ENCODE measurements at places on chromosomes 3 and 15. TPM values are rescaled to one million over a fixed set of nuclear protein-coding genes. Genes with fewer than 3 reads are reported as not detected.

The CHL1 gene
- 4.9 TPM for total RNA-seq

The GATA2 gene
- 11.9 TPM for total RNA-seq

The HDC gene
- 5.4 TPM for total RNA-seq

The SH2D7 gene
- not detected for total RNA-seq

DNA sequence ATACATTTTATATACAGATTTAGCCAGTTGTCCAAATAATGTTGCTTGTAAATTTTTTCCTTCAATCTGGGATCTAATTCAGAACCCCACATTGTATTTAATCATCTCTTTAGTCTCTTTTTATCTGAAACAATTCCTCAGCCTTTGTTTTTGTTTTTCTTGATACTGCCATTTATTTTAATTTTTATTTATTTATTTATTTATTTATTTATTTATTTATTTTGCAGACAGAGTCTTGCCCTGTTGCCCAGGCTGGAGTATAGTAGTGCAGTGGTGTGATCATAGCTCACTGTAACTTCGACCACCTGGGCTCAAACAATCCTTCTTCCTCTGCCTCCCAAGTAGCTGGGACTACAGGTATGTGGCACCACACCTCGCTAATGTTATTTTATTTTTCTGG lies 61.5 kb downstream of the CHCHD4 start:
- DNase-seq, result no peak

DNA sequence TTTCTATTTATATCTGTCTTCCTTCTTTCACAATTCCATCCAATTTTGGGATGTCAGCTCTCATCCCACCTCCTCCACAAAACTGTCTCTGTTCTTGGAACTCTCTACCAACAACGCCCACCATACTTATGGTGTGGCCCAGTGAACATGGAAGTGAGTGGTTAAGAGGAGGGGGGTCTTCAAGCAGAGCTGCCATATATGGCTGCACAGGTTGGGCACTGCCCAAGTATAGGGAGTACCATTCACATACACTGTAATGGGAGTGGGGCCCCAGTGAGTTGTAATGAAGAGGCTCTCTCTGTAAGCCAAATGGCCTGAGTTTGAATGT lies 7.9 kb upstream of the CAMK1 start:
- no peak for DNase-seq

GRCh38 chr3:53049987-53050386 lies 4.1 kb upstream of the SFMBT1 start:
- no peak for DNase-seq

GRCh38 chr3:45333549-45333948 lies 54.8 kb upstream of the LARS2 start:
- no peak for DNase-seq

DNA sequence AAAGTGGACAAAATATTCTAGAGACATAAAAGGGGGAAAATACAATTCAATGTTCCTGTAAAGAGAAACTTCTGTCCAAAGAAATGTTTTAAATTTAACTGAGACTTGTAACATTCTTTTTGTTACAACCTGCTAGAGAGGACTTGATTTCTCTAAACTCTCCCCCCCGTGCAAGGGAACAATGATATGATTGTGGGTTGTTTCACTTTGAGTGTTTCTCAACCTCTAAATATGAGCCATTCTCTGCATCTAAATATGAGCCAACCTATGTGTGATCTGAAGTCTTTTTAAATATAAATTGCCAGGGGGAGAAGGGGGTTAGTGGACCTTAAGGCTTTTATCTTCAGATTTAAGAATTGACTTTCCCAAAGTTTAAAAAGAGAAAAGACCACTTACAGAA lies 14.6 kb downstream of the ZNF860 start:
- DNase-seq, result no peak

DNA sequence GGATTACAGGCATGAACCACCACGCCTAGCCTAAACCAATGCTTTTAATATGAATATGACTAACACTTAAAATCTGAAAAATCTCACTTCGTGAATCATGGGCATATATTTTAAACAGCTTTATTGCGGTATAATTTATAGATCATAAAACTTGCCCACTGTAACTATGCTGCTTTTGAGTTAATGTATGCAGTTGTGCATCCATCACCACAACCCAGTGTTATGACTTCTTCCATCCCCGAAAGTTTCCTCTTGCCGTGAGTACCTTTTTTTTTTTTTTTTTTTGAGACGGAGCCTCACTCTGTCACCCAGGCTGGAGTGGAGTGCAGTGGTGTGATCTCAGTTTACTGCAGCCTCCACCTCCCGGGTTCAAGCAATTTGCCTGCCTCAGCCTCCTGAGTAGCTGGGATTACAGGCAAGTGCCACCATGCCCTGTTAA lies 7.1 kb downstream of the KAT2B start:
- DNase-seq, result no peak

DNA sequence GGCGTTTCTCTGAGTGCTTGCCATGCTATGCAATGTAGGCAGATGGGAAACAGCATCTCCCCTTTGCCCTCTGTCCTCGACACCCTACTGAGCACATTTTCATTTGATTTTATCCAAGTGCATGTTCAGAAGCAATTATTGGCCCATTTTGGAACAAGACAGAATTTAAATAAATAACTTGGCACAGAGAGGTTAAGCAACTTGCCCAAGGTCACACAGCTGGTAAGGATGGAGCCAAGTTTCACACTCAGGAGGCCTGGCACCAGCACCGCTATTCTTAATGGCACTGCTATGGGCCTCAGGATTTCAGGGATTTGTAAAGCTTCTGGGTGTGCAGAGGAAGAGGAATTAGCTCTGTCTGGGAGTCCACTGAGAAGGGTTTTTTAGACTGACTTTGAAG lies 2.5 kb upstream of the GRIP2 start:
- no peak for DNase-seq

DNA sequence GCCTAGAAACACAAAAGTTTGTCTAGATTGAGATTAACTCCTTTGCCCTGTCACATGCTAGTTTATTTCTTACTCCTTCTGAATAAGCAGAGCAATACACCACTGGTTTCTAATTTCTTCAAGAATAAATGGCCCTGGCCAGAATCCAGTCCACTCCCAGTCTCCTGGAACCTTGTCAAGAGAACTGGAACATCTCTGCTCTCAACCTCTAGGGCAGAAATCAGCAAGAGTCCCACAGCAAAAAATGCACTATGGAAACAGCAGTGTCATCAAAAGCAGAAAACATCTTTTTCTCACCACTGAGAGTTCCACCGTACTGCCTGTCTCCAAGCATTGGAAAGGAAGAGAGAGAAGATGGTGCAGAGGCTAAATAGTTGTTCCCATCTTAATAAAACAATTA lies 35.9 kb upstream of the PPP2R3A start:
- DNase-seq, result no peak

DNA sequence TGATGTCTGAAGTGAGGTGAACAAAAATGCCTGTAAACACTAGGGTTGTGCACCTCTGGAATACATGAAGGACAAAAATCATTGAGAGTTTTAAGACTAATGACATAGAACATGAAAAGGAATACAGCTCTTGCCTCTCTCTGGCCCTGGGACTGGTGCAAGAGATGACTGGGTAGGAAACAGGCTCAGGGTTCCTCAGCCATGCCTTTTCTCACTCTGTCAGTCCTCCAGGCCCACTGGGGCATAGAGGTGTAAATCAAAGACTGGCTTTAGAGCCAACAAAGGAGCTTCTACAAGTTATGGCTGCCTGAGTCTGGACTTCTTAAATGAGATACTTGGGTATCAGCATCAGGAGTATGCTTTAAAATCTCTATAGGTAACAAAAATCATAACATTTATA lies 554.7 kb upstream of the KCNMB2 start:
- no peak for DNase-seq
